ENCODE measurements at places on chromosomes 12 and 14. TPM values are rescaled to one million over a fixed set of nuclear protein-coding genes. Genes with fewer than 3 reads are reported as not detected.

DNA sequence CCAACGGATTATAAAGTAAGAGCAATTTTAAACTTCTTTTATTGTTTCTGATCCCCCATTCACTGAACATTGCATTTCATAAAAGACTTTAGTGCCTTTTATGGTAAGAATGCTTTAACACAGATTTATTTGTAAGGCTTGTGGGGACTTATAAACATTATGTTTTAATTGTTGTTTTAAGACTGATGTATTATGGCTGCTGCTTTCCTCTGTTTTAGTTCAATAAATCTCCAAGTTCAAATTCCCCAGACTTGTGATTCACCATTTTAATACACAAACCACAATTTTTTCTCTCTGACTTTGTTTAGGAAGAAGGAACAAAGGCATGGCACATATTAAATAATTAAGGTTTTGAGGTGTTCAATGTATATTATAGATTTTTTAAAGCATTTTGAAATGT, 753.3 kb downstream of the SLC6A15 start:
- H3K36me3 ChIP-seq: no peaks in the 10 kb centered on the region
- H3K27ac ChIP-seq: no peak overlapping the region
- DNase-seq: no peak
- no peaks in the 10 kb centered on the region for H3K27me3 ChIP-seq
- H3K4me3 ChIP-seq: no peak overlapping the region

DNA sequence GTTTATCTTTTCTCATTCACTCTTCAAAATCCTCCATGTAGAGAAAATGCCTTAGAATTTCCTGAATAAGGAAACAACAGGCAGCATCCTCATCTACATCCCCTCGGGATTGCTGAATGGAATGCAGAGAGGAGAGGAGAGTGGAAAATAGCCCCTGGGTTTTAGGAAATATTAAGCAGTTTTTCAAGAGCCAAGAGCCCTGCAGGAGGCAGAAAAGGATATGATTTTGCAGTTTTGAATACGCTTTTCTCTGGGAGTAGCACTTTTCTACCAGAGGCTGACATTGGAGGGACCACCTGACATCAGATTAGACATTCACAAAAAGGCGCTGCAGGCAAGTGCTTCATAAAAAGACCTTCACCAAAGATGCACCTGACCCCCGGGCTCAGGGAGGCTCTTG, 362.2 kb upstream of the SFSWAP start:
- no peak for DNase-seq
- no peak overlapping the region for H3K27ac ChIP-seq
- no peaks in the 10 kb centered on the region for H3K36me3 ChIP-seq
- no peaks in the 10 kb centered on the region for H3K4me1 ChIP-seq

STAB2 gene
- not detected for total RNA-seq

GRCh38 chr12:133130808-133131128, 341 bp downstream of the ZNF10 start:
- no peaks in the 10 kb centered on the region for H3K4me1 ChIP-seq
- peaks cover 29% of the 10 kb centered on the region for H3K36me3 ChIP-seq
- H3K27me3 ChIP-seq: no peaks in the 10 kb centered on the region
- no peak for DNase-seq
- H3K27ac ChIP-seq: peak overlapping the region; percentile 91
- H3K4me3 ChIP-seq: peak overlapping the region; percentile 73
